Daoy (cell line): ENCODE measurements at places on chromosomes 1 and 21.

DNA sequence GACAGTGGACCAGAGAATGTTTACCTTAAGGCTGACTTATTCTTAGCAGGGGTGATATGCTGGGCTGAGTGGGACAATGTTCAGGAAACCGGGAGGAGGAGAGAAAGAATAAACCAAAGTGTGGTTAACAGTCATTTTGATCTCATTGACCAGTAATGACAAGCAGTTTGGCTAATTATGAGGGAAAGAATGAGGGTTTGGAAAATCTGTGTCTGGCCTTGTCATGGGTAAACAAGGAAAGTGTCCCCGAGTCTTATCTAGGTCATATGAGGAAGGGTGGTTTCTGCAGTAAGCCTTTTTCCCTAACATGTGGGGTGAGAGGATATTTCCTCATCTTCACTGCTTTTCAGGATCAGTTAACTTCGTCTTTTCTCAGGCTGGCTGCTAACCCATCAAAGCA is 155.0 kb downstream of the TPR start:
- DNase-seq = peak; percentile 29

- no peak for DNase-seq
Observed at GRCh38 chr1:209755926-209756614, at the start of gene TRAF3IP3. TRAF3IP3 (plus strand) TSS chr1:209756053; CDS start chr1:209760040, 3,987 bp downstream.

DNA sequence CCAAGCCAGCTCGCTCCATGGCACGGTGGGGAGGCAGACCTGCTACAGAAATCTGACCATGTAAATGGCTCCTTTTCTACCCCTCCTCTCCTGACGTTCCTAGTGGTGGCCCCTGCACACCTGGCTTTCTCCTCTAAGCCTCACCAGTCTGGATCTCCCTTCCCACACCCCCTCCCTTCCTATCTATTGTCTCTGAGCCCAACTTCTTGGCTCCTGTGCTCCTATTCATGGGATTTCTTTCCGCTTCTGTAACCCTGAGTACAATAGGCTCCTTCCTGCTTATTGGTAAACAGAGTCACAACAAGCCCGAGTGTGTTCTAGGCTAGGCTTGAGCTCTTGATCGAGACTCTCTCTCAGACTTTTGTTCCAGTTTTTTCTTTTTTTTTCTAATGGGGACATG is 17.6 kb downstream of the OPTC start:
- no peak for DNase-seq

DNA sequence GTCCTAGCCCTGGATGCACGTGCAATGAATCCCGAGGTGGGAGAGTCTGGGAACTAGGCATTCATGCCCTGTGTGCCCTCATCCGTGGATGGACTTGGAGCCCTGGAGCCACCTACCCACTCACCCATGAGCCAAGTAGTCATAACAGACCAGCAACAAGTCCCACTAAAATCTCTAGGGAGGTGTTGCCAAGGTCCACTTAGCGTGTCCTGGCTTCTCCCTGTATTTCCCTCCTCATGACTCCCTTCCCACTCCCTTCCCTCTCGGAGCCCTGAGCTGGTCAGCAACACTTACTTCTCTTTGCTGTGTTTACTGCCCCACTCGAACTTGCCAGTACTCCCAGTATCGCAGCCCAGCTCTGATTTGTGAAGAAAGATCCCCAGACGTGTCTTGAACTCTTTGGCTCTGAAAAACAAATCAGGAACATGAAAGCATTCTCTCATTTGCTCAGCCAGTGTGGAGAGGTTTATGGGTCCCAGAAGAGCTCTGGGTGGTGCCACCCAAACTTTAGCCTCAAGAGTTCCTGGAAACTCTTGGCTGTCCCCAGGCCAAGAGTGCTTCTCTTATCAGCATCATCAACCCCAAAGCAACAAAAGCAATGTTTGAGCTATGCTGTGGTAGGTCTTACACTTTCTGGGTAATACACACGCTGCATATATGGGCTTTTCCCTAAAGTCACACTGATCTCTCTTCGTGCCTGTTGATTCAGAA is 1.1 kb downstream of the RGS16 start:
- DNase-seq = no peak

GRCh38 chr1:184532199-184532598 is 145.4 kb downstream of the C1orf21 start:
- DNase-seq = no peak

DNA sequence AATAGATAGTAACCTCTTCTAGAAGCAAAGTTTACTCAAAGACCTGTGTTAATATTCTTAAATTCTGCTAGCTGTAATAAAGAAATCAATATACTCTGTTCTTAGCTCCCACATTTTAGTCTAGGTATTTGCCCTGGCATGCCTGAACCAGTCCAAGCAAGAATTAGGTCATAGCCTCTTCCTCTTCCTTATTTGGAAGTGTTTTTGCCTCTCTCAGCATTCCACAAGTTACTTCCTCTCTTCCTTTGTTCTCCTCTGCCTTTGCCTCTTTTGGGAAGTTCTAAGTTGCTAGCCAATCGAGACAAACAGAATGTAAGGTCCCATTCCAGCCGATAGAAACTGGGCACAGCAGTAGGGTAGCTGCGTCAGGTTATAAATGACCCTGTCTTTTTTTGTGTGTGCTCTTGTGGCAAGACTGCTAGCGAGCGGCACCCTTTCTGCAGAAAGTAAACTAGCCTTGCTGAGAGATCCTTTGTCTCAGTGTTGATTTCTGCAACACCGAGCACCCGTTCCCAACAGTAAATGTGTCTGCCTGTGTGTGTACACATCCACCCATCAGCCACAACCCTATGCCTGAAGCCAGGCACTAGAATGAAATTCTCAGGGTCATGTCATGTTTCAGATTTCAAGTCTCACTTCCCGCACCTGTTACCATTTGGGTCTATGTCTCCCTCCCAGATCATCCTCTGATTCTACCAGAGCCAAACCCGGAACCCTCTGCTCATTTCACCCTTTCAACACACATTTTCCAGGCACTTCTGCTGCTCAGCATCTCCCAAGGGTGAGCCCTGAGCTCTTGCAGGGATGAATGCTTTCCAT is 37.5 kb downstream of the LRRC3 start:
- no peak for DNase-seq

DNA sequence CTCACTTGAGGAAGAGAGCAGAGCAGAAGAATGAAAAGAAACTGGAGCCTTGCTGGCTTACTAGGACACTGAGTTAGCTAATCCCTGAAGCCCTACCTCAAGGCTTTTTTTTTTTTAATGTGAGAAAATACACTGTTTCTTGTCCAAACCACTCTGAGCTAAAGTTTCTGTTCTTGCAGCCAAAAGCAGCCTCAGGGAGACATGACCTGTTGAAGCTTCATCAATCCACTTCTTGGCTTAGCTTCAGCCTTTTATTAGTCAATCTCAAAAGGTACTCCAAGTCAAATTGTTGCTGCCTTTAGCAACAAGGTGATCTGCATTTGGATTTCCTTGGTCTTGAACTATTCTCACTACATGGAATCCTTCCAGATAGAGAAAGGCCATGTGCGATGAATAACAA is 33.7 kb downstream of the CCDC185 start:
- no peak for DNase-seq

DNA sequence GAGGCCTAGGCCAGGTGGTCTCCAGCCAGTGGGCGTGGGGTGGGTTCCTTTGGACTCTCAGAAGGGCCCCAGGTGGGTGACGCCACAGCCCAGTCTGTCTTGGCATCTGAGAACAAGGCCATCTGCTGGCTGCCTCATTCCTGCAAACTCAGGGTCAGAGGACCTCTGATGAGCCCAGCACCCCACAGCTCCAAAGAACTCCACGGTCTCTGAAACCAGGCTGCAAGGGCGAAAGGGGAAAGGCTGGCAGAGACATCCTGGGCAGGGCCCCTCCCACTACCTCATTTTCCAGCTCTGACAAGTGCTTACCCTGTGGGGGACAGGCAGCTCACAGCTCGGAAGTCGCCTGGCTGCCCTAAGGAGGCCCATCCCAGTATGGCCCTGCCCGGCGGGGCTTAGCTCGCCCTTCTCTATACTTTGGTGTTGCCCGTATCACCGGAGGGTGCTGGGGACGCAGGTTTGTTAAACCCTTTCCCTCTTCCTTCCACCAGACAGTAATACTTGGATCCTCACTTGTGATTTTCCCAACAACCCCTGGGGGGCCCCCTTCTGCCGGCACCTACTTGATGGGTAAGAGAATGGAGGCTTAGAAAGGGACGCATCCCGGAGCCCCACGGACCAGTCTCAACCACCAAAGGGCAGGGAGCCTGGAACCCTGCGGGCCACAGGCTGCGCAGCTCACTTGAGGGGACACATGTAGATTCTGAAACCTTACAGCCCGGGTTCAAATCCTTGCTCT is 10.9 kb upstream of the EDN2 start:
- DNase-seq = peak; percentile 69

DNA sequence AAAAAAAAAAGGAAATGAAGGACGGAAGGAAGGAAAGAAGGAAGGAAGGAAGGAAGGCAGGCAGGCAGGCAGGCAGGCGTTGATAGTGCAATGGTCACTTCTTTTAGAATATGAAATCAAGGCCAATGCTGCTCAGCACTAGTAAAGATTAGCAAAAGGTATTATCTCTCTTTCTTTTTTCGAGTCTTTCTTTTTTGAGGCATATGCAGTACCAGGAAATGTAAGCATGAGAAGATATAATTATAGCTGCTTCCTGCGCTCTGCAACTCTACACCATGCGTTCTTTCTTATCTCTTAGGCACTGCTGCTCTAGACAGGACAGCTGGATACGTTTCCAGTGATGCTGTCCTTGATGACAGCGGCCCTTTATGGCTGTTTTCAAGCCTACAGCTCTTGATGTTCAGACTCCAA is 1512.5 kb upstream of the B3GALT2 start:
- DNase-seq = no peak

DNA sequence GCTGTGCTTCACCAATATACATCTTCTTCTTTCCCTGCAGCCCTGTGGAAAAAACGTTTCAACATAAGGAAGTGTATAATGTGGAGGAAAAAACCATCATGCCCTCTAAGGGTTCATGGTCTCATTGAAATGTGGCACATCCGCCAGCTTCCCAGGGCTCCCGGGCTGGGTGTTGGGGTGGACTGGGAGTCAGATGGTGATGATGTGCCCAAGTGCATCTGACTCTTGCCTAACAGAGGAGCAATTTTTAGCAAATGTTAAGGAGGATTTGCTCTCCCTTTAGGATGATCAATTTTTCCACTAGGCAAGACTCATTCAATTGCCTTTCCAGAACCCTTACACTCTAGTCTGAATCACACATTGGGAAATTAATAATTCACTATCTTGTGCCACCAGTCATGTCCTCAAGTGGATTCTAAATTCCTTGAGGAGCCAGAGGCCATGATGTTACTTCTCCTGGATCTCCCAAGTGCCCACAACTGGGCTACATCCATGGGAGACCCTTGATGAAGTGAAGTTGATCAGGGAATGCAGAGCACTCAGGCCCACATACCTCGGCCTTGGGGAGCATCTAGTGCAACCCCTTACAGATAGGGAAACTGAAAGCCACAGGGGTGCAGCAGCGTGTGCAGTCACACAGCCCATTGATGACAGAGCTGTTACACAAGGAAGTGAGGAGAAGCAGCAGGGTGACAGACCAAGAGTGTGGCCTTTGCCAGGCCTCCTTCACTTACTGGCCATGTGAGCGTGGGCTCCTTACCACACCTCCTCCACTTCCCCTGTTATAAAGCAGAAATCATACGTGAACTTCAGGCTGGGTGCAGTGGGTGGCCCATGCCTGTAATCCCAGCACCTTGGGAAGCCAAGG is 100.0 kb upstream of the SLC44A3 start:
- no peak for DNase-seq

- peak; percentile 68 for DNase-seq
Observed at GRCh38 chr1:225603538-225604354, 49.2 kb downstream of the ENAH start.
